ENCODE measurements at places on chromosomes 5 and 9.

- DNase-seq: peak; percentile 19
These were observed 1.3 kb downstream of the BRD3 start for GRCh38 chr9:134066526-134066912.

GRCh38 chr9:99967457-99967856 lies 61.0 kb downstream of the STX17 start:
- DNase-seq: no peak

DNA sequence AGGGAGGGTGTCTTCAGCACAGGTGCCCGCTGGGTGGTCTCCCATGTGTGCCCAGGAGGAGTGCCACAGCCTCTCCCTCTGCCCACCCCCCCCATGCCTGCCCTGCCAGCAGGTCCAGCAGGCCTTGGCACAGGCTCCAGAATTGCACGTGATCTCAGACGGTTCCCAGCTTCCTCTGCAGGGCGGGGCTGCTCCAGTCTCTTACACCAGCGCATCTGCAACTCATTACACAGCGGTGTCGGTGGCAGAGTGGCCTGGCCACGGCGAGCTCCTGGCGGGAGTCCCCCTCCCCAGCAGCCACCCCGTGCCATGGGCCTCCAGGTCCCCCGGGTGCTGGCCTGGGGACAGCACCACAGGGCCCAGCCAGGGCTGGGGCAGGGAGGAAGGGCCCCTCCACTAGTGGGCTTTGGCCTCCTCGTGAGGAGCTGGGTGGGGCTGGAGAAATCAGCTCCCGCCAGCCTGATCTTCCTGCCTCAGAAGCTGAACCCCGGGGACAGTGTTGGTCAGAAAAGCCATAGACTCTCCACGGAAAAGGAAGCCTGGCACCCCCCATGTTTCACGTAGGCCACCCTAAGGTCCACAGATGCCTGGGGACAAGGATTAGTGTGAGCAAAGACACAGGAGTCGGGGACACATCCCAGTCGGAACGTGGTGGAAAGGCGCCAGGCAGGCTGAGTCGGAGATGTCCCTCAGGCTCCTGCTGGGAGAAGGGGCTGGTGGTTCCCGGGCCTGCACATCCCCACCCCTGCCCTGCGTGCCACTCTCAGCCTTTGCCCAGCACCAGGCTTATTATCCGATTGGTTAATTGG lies 40.2 kb downstream of the RXRA start:
- DNase-seq: no peak

GRCh38 chr5:36242534-36243485 lies 1.1 kb upstream of the NADK2 start:
- DNase-seq: no peak

- DNase-seq: no peak
These were observed 142.1 kb downstream of the MLLT3 start for GRCh38 chr9:20480249-20480648.

GRCh38 chr5:88677943-88678769 lies 204.8 kb downstream of the MEF2C start:
- DNase-seq: no peak

DNA sequence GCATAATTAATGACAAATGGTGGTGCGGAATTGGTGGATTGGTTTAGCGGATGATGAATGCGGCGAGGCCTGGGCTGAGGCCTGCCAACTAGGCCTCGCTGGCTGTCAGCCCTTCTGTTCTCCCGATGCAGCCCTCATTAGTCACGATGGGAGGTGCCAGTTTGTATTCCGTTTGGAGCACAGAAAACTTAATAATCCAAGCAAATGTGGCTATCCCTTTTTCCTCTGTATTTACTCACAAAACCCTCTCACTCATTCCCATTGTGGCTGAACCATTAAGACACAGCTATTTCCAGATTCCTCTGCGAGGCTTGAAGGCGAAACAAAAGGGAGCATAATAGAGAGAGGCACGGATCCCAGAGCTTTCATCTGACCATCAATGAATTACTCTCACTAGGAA lies 114.3 kb downstream of the MVB12B start:
- DNase-seq: no peak

DNA sequence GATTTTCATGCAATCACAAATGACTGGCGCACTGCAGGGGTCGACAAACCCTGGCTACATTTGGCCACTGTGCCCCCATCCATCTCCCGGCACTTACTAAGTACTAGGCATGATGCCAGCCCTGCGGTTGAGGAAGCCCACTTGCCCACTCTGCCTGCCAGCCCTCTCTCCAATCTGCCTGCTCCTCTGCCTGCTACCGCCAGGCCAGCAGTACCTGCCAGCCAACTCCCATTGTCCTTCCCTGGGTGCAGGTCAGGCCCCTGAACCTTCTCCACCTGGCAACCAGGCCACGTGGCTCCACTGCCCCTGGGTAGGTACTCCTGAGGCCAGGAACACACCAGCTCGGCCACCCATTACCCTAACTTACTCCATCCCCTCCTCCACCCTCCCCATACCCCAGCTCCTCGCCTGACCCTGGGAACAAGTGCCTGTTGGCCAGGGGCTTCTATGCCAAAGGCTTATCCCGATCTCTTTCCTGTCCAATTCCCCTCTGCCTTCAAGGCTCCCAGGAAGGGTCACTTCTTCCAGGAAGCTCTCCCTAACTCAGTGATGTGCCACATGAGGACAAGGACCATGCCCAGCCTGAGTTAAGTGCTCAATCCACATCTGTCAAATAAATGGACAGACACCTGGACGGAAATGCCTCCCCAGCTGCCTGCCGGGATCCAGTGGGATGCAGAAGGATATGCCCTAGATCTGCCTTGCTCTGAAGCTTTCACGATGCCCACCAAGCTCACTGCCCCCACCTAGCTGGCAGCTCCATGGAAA lies 6.6 kb downstream of the EEIG1 start:
- DNase-seq: no peak

- no peak for DNase-seq
These were observed 35.2 kb downstream of the LMNB1 start for GRCh38 chr5:126812199-126812570.

GRCh38 chr9:33101104-33101951 lies 24.9 kb upstream of the SMU1 start:
- DNase-seq: peak; percentile 66

- no peak for DNase-seq
These were observed 37.4 kb upstream of the SYNPO start for GRCh38 chr5:150603052-150603451.

- no peak for DNase-seq
These were observed 42.3 kb upstream of the SEMA6A start for GRCh38 chr5:116616876-116617275.

All from ACHN (cell line).